ENCODE measurements at places on chromosomes 1 and 21.
A peak's percentile ranks its signal among the peaks of the same experiment; 100 is the strongest.

DNA sequence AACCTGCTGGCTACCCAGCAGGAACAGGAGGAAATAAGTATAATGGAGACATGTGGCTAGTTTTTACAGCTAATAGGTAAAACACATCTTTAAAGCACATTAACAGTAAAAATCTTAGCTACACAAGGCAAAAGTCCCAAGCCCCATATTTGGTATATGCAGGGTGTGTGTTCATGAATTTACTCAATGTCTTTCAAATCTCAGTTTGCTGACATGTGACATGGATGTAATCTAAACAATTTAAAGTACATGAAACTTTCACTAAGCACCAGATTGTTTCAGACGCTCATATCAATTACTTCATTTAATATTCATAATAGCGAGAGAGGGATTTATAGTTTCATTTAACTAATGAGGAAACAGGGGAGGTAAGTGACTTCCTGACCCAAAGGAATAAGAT is 3.9 kb downstream of the TACSTD2 start:
- DNase-seq: no peak

DNA sequence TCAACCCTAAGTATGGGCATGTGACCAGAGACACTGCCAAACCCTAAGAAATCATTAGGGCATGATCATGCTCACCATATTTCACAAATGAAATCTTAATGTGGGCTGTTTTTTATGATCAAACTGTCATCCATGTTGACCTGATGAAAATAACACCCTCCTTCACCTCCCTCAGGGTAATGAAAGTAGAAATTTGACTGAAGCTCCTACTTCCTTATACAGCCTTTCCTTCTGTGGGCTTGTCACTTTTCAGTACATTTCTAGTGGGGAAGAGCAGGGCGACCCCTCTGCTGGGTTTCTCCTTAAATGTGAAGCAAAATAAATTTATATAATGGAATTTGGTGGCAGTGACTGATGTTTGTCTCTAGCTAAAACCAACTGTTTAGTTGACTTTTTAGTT is 25.9 kb downstream of the IVNS1ABP start:
- DNase-seq: no peak

DNA sequence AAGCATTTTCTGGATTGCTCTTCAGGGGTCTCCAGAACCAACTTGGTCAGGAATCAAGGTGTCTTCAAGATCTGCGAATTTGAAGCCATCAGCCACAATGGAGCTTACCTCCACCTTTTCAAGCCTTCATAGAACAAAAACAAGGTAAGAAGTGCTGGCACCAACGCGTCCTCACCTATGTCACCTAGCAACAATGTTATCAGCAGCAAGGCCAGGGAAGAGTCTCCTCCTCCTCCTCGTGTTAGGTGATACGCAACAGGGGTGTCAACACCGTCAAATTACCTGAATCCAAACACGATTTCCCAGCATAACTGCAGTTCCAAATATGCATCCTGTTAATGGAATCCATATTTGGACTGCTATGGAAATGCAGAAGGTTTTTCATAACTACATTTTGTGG is 4.1 kb upstream of the TIAM1 start:
- no peak for DNase-seq

DNA sequence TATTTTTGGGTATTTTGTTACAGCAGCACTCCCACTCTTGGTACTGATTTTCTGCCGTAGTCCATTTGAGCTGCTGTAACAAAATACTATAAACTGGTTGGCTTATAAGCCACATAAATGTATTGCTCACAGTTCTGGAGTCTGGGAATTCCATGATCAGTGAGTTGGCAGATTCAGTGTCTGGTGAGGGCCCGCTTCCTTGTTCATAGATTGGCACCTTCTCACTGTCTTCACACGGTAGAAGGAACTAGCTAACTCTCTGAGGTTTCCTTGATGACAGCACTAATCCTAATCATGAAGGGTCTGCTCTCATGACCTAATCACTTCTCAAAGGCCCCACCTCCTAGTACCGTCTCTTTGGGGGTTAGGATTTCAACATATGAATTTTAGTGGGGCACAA is 85.2 kb downstream of the HHAT start:
- no peak for DNase-seq

GRCh38 chr1:219120624-219121544 is 52.8 kb upstream of the LYPLAL1 start:
- peak; percentile 66 for DNase-seq

DNA sequence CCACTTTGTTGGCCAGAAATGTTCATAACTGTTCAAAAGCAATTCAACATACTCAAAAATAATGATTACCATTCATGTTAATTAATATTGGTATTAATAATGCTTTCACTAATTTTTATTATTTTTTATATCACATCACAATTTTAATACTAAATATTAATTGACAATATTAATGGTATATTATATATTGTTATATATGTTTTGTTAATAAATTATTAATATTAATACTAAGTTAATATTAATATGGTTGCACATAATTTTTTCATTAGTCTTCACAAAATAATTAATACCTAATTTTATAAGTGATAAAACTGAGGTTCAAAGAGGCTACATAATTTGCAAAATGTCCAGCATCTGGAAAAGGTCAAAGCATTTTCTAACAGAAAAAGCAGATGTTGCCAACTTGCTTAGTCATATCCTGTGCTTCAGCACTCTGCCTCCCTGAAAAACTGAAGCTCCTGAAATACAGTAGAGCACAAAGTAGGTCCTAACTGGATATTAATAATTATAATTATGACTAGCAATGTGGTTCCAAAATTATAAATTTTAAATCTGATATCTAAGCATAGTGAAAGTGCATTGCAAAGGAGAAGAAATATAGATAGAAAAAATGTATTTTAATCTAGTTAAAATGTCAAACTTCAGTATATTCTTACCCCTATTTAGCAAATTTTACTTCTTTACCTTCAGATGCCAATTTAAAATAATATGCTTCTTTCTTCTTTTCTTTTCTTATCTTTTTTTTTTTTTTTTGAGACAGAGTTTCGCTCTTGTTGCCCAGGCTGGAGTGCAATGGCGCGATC is 123.2 kb upstream of the TNFSF4 start:
- DNase-seq: peak; percentile 66

DNA sequence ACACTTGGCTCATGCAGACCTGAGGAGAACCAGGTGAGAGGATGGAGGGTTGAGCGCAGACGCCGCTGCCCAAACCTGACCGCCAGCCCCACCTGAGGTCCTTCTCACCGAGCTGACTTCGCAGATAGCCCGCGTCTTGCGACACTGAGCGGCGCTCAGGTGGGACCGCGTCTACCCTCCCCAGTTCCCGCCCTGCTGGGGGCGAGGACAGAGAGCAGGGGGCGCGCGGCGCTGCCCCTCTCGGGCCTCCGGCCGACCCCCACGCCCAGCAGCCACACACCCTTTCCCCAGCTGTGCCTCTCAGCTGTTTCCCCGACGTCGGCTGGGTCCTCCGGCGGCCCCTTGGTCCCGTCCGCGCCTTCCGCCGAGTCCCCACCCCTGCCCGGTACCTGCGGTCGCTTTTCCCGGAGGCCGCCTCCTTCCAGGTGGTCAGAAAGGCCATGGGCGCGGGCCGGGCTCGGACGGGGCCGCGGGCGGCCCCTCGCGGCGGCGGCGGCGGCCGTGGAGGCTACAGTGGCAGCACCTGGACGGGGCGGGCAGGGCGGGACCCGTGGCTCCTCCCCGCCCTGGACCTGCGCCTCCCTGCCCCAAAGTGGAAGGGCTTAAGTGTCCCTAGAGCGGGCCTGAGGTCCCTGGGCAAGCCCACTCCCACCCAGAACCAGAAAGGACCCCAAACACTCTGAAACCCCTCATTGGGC is 14.4 kb upstream of the TTC39A start:
- DNase-seq: peak; percentile 44

- peak; percentile 84 for DNase-seq
These were observed 38.6 kb upstream of the GPR137B start for GRCh38 chr1:236103646-236104218.

- DNase-seq: no peak
These were observed 7.3 kb downstream of the IPO13 start for GRCh38 chr1:43954036-43954435.

DNA sequence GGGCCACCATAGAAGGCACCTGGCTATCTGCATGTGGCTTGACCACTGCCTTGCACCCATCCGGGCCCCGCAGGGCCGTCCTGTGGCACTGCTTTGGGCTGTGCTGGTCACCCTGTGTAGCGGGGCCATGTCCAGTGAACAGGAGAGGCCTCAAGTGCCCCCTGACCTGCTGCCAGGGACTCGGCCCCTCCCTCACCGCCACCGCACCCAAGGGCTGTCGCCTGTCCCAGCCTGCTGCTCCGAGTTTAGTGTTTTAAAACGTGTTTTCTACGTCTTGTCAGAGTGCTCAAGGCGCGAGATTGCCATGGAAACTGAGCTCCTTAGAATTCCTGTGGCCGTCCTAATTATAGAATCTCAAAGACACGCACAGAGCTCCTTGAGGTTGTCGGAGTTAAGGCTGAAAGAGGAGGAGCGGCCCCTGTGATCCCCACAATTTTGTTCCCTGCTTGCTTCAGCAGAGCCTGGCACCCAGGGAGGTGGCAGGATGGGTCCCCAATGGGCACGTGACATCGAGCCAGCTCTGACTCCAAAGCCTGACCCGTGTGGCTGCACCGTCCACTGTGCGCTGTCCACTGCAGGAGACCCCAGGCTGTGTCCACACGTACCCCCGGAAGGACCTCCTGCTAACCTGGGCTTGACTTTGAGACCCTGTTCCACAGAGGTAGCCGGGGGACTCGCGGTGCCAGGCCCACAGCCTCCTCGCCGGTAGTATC is 66.2 kb downstream of the FAAP20 start:
- no peak for DNase-seq

GRCh38 chr1:116916533-116917445 is 7.1 kb downstream of the PTGFRN start:
- no peak for DNase-seq

- DNase-seq: no peak
These were observed 25.2 kb downstream of the VAMP4 start for GRCh38 chr1:171716616-171717015.

All from AG20443 (cell line).